Naive B cell (primary cell): ENCODE measurements at places on chromosomes 7 and 10.

DNA sequence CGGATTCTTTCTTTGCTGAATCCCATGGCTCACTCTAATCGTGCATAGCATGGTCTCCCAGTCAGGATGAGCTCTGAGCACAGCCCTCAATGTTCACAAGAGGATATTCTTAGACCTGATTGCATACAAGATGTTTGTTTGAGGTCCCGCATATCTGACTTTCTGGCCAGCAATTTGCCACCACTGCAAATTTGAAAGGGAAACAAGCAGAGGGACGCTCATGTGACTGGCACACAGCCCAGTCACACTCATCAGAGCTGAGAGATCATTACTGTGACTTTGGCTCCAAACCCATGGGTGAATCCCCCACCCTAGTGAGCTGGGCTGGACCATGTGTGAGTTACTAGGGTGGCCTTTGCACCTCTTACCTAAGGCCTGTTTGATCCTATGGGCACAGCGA is 9.9 kb downstream of the TAS2R41 start:
- DNase-seq, result no peak

GRCh38 chr7:148210804-148211325 is 379.7 kb upstream of the C7orf33 start:
- DNase-seq, result no peak

DNA sequence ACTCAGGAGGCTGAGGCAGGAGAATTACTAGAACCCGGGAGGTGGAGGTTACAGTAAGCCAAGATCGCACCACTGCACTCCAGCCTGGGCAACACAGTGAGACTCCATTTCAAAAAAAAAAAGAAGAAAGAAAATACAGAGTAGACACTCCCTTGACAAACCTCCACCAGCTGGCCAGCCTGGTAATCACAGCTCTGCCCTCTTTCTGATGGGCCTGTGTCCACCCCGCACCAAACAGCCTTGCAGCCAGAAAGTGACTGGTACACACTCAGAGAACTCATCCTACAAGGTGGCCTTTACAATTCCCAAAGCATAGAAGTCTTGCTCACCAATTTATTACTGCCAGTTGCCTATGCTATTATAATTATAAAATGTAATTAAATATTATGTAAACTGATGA is 66.6 kb downstream of the COBL start:
- DNase-seq, result no peak

DNA sequence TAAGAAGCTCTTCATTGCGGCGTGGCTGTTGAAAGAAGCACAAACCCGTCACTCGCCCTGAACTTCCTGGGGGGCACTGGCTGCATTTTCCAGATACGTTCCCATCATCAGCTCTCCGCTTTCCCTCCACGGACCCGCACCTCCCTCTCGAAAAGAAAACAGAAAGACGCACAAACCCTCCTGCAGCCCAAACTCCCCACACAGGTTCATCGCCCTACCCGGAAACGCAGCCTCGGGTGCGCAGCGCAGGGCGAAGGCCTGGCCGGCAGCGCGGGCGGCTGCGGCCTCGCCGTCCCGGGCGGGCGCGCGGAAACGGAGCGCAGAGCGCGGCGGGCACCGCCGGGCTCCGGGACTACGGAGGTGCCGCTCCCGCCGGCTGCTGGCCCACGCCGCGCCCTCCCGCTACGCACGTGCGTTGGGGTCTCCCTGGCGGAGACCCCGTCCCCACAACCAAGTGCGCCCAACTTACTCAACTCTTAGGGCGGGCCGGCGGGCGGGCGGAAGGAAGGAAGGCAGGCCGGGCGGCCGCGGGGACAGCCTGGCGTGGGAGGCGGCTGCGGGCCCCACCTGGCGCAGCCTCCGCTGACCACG is 822 bp downstream of the ZNF800 start:
- peak; percentile 53 for DNase-seq

GRCh38 chr7:135217645-135218509 is 6.6 kb upstream of the WDR91 start:
- DNase-seq, result no peak

DNA sequence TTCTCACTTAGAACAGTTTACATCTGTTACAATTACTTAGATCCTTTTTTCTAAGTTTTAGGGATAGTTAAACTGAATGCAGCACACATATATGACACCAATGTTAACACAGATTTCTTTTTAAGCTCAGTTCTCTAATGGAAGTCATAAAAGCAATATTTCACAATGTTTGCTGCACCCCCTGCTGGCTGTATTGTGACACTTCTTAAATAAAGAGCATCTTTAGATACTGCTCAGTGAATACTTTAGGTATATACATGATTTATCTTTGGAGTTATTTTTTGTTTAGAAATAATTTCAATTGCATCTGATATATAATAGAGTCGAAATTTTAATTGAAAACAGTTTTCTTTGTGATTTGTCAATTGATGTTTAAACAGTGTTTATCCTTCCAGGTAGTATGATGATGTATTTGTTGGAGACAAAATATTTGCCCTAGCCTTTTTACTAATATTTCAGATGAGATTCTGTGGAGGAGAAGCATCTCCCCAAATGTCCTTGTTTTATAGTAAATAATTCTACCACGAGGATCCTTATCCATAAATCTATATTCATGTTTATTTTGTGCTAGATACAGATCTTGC is 174.4 kb downstream of the ST7 start:
- peak; percentile 23 for DNase-seq

DNA sequence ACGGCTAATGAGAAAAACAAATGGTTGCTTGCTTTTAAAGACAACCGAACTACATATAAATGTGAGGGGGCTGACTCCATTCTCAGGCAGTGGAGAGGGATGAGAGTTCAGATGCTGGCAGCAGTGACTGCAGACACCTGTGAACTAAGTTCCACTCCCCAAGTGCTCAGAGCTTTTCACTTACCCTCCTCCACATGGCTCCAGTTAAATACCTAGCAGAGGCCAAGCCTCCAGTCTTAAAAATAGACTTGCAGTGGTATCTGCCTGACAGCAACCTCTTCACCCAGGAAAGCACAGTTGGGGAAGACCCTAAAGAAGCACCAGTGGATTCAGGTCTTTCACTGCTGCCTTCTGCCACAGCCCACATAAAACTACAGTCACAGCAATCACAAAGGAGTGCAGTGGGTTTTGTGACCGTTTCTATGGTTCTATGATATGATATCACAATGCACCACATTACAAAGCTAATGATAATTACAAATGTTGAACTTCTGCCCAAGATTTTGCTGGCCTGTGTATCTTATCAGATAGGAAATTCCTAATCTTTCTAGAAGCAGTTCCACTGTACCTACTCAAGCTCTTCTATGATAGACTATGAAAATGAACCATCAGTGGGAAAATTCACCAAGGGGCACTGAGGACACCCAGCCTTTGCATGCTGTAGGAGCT is 3.3 kb upstream of the ABLIM1 start:
- no peak for DNase-seq

DNA sequence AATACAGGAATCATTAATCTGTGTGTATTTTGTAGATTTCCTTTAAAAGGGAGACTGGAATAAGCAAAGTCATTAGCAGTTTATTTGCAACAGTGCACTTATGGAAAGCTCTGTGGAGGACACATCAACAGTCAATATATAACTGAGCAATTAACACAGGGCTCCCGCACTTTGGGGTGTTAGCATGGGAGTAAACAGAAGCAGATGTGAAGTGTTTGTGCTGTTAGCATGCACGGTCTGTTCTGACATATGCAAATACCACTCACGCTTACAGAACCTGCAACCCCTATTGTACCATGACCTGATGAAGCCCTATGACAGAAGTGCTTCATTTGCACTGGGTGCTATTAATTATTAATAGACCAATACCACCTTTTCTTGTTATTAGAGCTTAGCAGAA is 118.9 kb downstream of the PPP1R3A start:
- no peak for DNase-seq

GRCh38 chr10:117240621-117241529 is at the start of gene SLC18A2:
TSS of gene SLC18A2 (plus strand) at chr10:117241114. CDS start at chr10:117241694, 580 bp downstream.
- no peak for DNase-seq

DNA sequence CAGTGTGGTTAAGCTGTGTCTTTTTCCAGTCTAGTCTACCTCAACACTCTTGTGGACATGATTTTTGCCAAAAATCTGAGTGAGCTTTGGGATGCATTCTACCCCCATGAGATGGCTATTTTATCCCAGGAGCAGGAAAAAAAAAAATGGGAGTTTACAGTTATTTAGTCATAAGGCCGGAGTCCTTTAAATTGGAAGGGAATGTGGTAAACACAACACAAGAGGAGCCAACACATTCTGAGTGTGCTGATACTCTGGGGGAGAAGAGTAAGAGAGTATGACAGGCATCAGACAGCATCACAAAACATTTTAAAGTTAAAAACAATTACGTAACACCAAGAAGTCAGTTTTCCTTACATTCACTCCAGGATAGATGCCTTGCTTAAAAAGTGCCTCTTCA is 46.1 kb downstream of the C1GALT1 start:
- no peak for DNase-seq

DNA sequence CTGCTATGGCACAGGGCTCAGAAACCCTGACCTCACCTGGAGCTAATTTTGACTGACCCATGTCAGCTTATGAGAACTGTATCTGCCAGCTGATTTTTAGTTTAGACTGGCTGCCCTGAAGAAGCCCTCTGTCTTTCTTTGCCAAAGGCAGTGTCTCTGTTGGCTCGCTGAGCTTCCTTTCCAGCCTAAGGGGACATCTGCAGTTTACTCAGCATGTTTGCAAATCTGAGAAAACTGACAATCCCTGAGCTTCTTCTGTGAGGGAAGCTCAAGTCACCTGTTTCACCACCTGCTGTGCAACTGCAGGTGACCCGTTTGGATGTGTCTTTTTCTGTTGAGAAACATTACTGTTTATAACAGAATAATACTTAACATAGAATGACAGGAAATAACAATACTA is 46.0 kb downstream of the PRKAR2B start:
- no peak for DNase-seq

- DNase-seq, result no peak
Measured at GRCh38 chr7:20304366-20304765, 26.3 kb upstream of the ITGB8 start.

- DNase-seq, result no peak
Measured at GRCh38 chr7:92303761-92304160, 58.0 kb downstream of the ANKIB1 start.

GRCh38 chr7:74623135-74623534 is 34.4 kb upstream of the GTF2I start:
- DNase-seq, result no peak

DNA sequence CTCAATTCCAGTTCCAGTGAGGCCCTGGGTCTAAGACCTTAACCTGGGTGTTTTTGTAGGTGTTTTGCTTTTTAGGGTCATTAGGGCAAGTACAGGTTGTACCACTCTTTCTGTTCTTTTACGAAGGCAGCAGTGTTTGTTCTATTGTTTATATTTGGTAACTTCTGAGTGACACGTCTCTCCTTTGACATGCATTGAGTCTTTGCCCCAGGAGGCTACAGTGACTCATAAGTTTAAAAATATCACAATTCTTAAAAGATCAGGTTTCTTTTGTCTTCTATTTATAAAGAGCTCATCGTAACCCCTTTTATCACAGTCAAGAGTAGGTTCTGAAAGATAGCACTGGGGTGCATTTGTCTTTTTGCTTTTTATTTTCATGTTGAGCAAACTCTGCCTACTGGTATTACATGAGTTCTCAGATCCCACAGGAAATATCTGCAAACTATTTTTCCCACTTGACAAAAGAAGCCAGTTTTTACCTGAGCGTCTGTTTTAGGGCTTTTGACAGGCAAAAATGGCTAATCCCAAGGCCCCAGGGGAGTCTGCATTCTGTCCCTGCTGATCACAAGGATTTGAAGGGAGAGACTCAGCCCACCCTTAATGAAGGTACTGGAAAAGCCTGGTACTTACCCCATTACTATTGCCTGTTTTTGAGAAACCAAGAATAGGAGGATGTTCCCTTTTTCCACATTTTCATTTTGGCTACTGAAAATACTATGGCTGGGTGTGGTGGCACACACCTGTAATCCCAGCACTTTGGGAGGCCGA is 7.9 kb downstream of the NUDT13 start:
- no peak for DNase-seq

DNA sequence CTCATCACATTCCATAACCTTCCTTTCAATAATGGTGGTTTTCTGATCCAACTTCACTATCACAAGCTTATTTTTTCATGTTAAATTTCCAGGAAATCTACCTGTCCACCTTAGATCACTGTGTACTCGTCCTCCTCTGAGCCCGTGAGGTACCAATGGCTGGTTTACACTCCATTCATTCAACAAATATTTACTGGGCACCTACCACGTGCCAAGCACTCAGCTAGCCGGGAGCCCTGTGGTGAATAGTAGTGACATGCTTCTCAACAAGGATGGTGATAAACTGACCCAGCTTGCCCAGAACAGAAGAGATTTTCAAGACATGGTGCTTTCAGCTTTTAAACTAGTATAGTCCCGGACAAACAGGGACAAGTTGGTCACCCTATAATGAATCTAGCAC is 98.2 kb downstream of the FAM204A start:
- no peak for DNase-seq

DNA sequence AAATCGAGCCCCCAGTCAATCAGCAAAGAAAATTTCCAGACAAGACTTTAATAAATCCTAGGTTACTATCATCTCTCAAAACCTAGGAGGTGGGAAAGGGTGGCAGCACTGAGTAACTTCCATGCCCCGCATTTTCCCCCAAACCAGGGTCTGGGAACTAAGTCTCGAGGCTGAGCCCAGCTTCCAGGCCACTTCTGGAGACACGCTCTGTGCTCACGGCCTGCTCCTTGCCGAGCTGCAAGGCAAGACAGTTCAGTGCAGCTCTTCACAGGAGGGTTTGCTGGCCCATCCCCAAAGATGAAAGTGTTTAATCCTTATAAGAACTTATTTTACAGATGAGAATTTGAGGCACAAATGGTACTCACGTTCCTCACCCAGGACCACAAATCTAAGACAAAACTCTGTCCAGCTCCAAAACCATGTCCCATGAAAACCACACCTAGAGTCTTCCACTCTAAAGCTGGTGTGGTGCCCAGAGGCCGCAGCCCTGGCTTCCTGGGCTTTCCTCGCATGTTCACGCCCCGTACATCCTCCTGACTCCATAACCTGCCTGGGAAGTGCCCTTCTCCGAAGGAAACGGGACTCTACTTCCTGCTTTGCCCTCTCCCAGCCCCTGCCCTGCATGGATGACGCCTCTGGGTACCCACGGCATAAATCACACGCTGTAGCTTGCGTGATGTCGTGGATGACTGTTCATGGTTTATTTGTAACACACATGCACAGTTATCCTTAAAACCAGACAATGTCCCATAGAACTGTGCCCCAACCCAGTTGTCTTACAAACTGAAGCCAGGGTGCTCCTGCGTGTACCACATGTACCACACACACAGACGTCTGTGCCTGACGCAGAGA is 201.2 kb downstream of the DIP2C start:
- DNase-seq, result no peak

- DNase-seq, result no peak
Measured at GRCh38 chr10:31136930-31137885, 105.5 kb upstream of the ZNF438 start.

- no peak for DNase-seq
Measured at GRCh38 chr10:103458720-103459119, at the start of gene CALHM1. TSS of gene CALHM1 (minus strand) at chr10:103458900. CDS start at chr10:103458751, 149 bp downstream.
